ENCODE measurements at places on chromosomes 5 and 9.

DNA sequence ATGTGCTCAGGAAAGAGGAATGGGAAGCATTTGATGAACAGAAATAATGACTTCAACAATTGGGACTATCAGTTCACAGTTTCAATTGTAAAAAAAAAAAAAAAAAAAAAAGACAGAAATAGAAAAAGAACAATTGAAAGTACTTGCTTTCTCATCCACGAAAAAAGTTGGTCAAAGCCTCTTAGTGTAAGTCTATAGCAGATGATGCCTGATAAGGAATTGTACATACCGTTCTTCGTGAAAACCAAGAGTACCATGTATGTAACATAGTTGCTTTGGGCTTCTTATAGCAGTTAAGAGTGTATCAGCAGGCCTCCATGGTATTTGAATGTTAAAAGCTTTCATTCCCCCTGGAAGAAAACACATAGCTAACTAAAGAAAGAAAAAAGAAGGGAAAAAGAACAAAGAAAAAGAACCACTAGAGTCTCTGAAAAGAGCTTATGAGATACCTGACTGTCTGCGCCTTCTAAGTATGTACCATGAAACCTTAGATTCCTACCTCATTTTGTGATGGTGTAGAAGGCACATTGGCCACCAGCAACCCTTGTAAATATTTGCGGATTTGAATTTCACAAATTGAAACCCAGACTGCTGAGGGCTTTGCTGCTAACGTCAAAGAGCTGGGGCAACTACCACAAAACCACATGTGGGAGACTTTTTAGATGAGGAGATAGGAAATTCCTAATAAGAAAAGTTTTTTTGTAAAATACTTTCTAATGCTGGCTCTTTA is 75.2 kb downstream of the TMC1 start:
- DNase-seq: peak; percentile 25

DNA sequence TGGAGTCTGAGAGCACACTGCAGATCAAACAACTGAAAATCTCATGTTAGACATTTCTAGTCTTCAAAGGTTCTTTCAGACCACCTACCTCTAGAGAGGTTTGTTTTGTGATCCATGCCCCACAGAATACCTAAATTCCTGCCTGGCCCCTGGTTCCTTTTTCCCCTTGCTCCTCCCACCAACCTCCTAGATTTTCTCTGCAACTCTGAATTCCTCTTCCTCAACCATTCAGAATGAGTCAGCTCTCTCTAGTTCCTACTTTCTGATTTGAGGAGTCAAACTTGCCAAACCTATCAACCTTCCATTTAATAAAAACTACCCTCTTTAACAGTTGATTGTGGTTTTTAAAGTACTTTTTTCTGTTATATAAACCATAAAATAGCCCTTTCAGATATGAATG is 83.2 kb upstream of the ZNF462 start:
- DNase-seq: peak; percentile 11

DNA sequence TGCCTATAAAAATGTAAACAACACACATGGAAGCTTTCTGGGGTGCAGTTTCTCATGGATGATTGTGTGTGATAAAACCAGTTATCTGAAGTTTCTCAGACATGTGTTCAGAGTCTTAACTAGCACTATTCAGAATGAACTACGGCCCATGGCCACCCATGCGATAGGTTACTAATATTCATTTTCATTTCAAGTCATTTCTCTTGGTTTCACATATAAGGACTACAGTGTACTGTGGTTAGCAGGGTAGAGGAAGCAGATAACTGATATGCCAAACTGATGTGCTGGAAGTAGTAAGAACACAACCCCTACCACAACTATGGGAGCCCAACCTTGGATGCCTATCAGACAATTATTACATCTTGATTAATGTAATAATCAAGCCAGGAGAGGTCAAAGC is 372.1 kb downstream of the DTWD2 start:
- DNase-seq: no peak

DNA sequence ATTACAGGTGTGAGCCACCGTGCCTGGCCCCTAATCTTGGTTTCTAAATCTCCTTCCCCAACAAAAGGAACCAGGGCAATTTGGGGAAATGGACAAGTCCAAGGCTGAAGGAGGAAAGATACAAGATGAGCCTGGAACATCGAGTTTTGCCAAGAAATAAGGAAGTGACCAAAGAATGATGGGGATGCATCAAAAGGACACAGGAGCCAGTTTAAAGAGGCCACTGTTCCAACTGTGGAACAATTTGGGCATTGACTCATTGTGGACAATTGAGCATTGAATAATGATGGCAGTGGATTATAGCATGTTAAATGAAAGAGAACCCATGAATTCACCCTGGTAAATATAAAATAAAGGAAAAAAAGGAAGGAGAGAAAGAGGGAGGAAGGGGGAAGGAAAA is 47.5 kb downstream of the DUSP1 start:
- DNase-seq: no peak

DNA sequence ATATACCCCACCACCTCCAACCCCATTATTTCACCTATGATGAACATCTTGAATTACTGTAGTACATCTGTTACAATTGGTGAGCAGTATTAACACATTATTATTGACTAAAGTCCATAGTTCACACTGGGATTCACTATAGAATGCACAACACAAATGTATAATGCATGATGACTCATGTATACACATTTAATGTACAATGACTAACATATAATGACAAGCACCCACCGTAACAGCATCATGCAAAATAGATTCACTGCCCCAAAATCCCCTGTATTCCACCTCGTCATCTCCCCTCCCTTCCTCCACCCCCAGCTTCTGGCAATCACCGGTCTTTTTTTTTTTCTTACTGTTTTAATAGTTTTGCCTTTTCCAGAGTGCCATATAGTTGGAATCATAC is 47.1 kb upstream of the NEK6 start:
- no peak for DNase-seq

- peak; percentile 87 for DNase-seq
Observed at GRCh38 chr5:109558952-109559351, 130.8 kb upstream of the MAN2A1 start.
